ENCODE measurements at places on chromosomes 2 and 18.

DNA sequence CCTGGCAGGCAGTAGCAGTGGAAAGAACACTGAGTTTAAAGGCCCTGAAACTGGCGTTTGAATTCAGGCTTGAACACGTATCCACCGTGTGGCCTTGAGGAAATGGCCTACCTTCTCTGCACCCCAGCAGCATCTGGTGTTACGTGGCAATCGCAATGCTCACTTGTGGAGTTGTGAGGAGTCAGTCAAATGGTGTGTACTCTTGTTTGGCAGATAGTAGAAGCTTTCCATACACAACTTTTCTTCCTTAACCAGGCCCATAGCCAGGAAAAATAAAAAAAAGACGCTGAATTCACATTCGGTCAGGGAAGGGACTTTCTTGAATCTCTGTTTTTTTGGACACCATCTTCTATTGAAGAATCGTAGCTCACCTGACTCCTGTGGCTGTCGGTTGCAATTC, 1101.5 kb upstream of the KLHL29 start:
- DNase-seq, result no peak

GRCh38 chr18:44620812-44621211, 59.9 kb upstream of the SETBP1 start:
- DNase-seq, result no peak

GRCh38 chr2:10424051-10424450, 24.1 kb downstream of the ODC1 start:
- no peak for DNase-seq

GRCh38 chr2:184799379-184799778, 201.1 kb downstream of the ZNF804A start:
- DNase-seq, result no peak

DNA sequence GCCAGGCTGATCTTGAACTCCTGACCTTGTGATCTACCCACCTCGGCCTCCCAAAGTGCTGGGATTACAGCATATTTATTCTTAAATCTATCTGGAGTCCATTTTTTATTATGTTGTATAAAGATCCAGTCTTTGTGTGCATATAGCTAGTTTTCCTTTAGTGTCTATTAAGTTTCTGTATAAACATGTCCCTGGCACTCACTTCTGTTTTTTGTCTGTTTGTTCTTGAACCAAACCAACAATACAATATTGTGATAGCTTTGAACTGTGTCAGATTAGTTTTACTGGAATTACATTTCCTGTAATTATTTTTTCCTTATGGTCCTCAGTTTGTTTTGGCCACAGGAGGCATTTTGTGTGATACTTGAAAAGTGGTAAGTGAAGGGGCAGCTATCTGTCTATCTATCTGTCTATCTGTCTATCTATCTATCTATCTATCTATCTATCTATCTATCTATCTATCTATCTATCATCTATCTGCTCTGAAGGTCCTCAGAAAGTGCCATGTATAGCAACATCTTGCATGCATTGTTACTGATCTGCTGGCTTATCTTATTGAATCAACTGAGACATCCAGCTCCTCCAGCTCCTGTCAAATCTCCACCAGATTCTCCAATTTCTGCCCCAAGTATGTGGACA, 70.9 kb upstream of the ACVR1 start:
- DNase-seq, result no peak

DNA sequence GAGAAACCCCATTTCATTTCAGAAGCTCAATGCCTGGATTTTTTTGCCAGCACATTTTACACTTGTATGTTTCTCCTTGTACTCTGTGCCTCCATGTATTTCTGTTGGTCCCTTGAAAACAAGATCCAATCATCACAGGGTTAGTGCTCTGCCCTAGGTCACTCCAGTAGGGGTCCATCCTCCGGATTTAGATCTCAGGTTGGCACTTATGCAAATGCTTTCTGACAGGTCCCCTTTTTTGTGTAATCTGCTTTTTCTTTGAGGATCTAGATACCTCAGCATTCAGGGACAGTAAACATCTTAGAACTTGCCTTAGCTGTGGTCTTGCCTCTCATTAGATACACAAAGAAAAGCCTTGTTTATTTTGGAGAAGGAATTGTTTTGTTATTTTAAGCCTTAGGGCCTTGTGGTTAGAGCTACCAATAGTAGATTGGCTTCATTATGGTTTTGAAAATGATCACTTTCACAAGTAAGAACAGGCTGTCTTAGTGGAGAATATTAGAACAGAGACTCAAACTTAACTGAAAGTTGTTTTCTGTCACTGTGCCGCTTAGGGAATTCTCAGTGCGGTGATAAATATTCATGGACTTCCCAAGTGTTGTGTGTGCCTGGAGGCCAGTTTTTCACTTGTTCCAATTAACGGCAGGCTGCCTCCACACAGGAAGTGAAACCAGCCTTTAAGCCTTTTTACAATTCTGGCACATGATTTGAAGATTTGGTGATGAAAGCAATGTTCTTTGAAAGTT, 7.8 kb downstream of the MERTK start:
- DNase-seq, result no peak

DNA sequence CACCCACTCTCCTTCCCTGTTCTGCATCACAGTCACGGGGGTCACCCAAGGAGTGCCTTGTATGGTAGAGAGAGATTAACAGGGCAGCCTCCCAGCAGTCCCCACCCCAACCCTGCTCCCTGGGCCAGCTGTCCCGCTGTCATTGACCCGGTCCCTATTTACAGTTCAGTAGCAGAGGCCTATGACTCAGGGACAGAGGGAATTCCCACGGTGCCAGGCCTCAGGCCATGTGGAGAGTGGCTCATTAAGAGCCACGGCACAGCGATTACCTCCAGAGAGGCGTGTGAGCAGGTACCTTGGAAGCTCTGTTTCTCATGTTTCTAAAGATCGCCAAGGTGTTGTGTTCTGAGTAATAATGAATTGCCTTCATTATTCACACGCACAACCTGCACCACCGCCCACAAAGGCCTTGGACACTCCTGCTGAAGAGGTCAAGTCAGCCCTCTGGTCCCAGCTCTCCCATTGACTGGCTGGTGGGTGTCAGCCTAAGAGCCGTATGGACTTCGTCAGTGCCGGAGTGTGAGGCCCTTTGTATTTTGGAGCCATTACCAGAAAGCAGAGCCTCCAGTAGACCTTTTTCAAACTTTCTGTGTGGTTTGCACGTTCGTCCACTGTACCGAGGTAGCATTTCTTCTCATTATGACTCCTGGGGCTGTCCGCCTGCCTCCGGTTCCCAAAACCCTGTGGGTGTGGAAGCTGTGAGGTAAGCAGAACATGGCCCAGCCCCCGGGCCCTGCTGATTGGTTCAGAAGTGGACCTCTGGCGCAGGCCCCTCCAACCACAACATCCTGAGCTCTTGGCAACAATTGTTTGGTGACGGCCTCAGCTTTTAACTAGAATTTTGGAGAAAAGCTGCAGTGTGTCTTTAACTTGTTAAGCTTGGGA, 47.0 kb downstream of the SERTAD2 start:
- peak; percentile 83 for DNase-seq

DNA sequence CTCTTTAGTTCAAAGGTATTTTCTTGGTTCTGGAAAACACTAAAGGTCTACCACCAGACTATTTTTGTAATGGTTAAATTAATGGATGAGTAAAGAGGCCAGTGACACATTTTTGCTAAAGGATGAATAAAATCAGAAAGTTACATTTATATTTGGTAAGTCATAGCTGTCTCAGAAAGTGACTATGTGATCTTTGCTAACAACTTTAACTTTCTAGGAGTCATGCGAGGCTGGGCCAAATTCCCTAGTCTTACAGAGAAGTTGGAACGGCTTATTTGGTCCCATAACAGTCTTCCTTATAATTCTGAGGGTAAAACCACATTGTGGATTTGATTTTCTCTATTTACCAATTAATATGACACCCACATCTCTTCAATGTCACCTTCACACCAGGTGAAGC, 198.1 kb downstream of the PDE1A start:
- DNase-seq, result no peak

GRCh38 chr2:29014331-29014730, 33.2 kb downstream of the TOGARAM2 start:
- DNase-seq, result no peak

- DNase-seq, result no peak
These were observed 51.9 kb upstream of the HNMT start for GRCh38 chr2:137912371-137912770.

GRCh38 chr2:102155703-102156515, 13.4 kb downstream of the IL1R1 start:
- DNase-seq, result no peak

DNA sequence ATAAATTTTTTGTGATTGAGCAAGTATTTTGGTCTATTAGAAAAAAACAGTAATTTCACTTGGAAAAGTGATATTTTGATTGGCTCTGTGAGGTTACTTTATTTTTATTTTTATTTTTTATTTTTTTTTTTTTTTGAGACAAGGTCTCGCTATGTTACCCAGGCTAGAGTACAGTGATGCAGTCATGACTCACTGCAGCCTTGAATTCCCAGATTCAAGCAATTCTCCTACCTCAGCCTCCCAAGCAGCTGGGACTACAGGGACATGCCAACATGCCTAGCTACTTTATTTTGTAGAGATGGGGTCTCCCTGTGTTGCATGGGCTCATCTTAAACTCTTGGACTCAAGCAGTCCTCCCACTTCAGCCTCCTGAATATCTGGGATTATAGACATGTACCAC, 60.9 kb upstream of the MGAT5 start:
- DNase-seq, result no peak

GRCh38 chr2:40754912-40755311, 303.0 kb upstream of the SLC8A1 start:
- no peak for DNase-seq

DNA sequence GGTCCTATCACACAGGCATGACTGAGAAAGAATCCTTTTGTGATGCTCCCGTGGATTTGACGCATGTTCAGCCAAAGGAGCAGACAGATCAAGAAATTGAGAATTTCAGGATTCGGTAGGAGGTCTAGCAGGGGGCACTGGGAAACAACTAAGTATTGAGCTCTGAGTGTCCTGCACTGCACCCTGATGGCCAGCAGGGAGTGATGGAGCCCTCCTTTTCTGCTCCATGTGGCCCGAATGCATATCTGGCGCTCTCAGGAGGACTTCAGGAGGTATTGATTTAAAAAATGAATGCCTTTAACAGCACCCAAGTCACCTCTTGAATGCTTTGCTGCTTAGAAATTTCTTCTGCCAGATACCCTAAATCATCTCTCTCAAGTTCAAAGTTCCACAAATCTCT, 58.0 kb downstream of the ZNF519 start:
- no peak for DNase-seq

DNA sequence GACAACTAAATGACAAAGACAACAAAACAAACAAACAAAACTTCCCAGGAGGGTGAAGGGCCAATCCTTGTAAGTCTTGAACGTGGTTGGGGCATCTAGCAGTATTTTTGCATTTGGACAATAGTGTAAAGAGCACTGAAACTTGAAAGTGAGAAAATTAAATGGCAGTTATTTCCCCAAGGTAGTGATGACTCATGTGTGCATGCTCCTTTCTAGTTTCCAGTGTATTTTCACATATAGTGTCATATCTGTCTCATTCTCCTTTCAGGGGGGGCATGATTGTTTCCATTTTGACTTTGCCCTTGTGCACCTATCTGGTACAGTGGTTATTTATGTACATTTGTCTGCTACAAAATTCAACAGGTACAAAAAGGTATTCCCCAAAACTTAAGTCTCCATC, 39.5 kb downstream of the CERS6 start:
- DNase-seq, result no peak

DNA sequence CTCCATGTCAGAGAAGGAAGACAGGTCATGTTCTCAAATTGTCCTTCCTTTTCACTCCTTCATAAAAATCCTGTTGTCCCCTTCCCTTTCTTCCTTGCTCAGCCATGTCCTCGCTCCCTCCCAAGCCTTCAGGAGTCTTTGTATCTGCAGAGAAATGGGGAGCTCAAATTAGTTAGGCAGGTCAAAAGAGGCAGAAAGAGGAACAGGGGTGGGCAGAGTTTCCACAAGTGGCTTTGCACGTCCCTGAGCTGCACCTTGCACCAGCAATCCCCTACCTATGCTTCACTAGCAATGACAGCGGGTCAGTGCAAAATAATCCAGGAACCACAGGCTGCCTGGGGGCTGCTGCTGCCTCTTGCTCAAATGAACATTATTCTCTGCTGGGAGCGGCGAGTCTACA, 152.1 kb upstream of the ITGA6 start:
- no peak for DNase-seq

DNA sequence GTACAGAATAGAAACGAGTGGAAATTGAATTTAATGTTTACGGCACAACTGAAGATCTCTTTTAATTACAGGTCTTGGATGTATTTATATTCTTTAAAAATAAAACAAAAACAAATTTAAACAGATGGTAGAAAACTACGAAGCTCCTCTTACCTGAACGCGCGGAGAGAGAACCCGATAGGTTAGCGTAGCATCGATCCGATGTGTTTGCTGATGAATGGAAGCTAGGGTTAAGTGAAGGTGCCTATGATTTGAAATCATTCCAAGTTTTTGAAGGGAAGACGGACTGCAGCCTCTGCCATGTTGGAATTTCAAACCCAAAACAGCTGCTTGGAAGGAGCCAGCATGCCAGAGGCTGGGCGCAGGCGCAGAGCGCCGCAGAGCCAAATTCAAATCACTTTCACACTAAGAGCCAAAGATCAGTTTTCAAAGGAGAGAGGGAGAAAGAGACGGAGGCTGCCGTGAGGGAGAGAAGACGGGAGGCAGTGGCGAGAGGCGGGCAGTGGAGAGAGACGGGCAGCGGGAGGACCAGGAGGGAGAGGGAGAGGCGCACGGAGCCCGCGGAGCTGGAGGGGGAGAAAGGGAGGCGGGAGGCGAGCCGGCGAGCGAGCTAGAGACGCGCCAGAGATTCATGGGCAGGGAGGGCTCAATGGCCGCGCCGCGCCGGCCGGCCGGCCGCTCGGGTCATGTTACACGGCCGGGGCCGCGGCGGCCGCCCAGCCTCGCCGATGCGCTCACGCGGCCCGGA, at the start of gene FIGN:
FIGN (minus strand) TSS at position 324 of the 748 bp plus-strand sequence. CDS start 1,081 bp downstream, outside the sequence.
- no peak for DNase-seq

GRCh38 chr18:57621246-57621604, 411 bp downstream of the NARS1 start:
- no peak for DNase-seq

- DNase-seq, result no peak
These were observed 1.6 kb downstream of the CRIM1 start for GRCh38 chr2:36356990-36357846.

- no peak for DNase-seq
These were observed 117.6 kb downstream of the BIRC6 start for GRCh38 chr2:32474381-32474780.

GRCh38 chr2:2808551-2809058, 477.5 kb upstream of the MYT1L start:
- DNase-seq, result no peak

DNA sequence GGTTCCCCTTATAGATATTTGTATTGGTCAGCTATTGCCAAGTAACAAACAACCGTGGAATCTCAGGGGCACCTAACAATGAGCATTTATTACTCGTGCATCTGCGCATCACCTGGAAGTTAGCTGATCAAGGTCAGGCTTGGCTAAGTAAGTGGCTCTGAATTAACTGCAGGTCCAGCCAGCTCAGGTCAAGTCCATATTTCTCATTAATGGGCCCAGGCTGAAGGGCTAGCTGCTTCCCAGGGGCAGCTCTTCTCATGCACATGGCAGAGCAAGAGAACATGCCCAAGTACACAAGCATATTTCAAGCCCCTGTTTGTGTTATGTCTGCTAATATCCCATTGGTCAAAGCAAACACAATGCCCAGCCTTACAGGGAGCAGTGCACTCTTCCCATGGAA, 7.8 kb upstream of the DGUOK start:
- no peak for DNase-seq

- DNase-seq, result no peak
These were observed 56.0 kb downstream of the PIK3C3 start for GRCh38 chr18:42011053-42011452.
